ENCODE measurements at places on chromosomes 3 and 15.
A peak's percentile ranks its signal among the peaks of the same experiment; 100 is the strongest.

DNA sequence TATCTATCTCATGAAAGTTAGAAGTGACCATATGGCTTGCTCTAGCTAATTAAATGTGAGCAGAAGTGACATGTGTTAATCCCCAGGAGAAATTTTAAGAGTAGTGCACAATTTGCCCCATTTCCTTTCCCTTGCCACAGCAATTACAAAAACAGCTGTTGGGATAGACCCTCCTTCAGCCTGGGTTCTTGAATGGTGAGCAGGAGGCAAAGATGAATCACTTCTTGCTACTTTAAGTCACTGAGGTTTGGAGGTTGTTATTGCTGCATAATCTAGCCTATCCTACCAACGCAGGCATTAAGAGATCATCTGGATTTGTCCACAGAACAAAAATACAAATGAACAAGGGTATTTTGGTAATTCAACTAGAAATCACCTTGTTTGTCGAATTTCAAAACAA lies 51.7 kb upstream of the CAPN7 start:
- no peak for DNase-seq

DNA sequence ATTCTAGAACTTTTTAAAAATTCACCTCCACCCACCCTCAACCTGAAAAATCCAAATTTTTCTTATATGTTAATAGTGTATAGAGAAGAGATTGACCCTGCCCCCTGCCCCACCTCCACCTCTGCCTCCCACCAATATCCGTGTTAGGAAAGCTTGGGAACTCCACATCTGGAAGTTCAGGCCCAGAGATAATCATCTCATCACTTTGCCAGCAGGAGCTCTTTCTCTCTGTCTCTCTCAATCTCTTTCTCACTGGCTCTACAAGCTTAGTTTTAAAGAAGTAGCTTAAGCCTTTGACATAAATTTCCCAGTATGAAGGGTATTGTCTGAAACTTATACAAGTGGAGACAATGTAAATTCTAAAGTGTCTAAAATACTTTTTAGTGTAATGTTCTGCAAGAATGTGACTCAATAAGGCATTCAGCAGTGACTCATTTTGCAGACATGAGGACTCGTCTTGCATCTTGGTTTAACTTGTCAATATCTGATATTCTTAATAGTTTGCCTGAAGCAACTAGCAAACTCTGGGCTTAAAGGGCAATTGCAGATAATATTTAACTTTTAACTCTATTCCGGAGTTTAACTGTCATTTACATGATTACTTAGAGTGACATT lies 299.8 kb upstream of the EPHA3 start:
- no peak for DNase-seq

DNA sequence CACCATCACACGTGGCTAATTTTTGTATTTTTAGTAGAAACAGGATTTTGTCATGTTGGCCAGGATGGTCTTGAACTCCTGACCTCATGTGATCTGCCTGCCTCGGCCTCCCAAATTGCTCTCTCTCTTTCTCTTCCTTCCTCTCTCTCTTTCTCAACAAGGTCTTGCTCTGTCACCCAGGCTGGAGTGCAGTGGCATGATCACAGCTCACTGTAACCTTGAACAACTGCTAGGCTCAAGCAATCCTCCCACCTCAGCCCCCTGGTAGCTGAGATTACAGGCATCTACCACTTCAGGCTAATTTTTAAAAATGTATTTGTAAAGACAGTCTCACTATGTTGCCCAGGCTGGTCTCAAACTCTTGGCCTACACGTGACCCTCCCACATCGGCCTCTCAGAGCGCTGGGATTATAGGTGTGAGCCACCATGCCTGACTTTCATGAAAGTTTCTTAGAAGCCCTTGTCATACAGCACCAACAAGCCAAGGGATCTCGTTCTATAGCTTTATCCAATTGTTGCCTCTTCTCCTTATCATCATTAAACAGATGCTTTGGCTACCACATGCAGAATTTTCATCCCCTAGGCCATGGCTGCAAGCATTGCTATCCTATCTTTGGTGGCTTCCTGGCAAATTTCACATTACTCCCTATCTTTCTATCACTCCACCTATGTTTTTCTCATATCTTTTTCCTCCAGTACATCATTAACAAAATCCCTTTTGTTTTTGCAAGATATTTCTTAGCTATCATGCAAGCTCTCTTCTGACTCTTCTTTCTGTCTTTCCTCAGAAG lies 5.7 kb downstream of the CCDC32 start:
- DNase-seq = no peak

DNA sequence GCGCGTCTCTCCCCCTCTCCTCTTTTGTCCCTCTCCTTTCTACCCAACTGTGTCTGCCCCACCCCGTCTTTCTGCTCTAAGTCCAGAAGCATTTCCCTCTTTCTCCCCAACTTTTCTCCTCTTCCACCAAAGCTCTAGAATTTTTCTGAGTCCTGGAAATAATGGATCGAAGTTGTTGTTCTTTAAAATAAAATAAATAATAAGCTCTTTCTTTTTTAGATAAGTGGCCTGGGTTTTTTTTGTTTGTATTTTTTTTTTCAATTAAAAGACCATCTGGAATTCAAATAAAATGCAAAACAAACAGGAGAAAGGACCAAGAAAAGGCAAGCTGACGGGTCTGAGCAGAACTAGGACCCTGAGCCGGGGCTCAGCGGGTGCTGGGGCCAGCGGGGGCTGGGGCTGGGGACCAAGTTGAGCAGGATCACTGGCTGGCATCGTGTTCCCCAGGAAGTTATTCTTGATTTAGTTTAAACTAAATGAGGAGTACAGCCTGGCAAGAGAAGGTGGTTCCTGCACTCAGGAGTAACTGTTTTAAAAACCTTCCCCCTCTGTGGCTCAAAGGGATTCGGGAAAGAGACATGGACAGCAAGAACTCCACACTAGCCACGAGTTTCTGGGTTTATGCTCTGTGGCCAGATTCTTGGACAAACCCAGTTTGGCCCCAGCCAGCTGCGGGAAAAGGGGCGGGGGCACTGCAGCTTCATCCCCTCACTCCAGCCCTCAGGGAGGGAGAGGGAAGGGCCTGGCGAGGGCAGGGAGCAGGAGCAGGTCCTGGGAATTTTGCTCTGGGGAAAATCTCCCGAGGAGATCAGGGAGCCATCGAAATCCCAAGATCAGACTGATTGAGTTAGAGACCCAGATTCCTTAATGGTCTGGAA lies 8.4 kb downstream of the GATA2 start:
- DNase-seq = no peak

GRCh38 chr3:178419071-178419470 lies 117.2 kb upstream of the KCNMB2 start:
- DNase-seq = no peak

- DNase-seq = no peak
Observed at GRCh38 chr3:122014741-122015140, 7.3 kb downstream of the ILDR1 start.

DNA sequence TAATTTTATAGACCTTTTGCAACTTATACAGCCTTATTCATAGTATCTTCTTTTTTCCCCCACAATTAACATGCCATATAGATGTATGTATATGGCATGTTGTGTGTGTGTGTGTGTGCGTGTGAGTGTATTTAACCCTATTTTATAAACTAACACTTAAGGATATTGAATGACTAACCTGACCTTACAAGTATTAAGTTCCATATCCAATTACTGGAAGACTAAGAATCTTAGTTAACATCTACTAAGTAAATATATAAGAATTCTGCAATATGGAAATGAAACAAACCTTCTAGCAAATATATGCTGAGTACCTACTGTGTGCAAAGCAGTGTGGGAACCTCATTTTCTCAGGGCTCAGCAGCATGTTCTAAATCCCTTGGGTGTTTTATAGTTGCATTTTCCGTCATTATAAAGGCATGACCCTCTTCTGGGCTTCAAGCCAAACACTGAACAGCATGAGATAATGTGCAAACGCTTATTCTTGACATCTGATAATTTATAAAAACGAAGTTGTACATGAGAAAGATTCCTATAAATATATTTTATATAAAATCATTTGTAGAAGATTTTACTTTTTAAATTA lies 105.5 kb downstream of the NLGN1 start:
- peak; percentile 62 for DNase-seq

- DNase-seq = no peak
Observed at GRCh38 chr3:58237941-58238681, 519 bp downstream of the ABHD6 start.

GRCh38 chr3:23474580-23475357 lies 271.6 kb downstream of the UBE2E2 start:
- no peak for DNase-seq
